ENCODE measurements at places on chromosomes 7 and 10. TPM values are rescaled to one million over a fixed set of nuclear protein-coding genes. Genes with fewer than 3 reads are reported as not detected.

The ARHGAP21 gene
- 4.5 TPM for polyA plus RNA-seq

The OR2A7 gene
- 3.6 TPM for polyA plus RNA-seq

The ARHGEF35 gene
- 0.34 TPM for polyA plus RNA-seq

The UNC5B gene
- polyA plus RNA-seq, result not detected

The PHKG1 gene
- 2.1 TPM for polyA plus RNA-seq

The BMPER gene
- polyA plus RNA-seq, result not detected

The ANKMY2 gene
- 8.3 TPM for polyA plus RNA-seq

DNA sequence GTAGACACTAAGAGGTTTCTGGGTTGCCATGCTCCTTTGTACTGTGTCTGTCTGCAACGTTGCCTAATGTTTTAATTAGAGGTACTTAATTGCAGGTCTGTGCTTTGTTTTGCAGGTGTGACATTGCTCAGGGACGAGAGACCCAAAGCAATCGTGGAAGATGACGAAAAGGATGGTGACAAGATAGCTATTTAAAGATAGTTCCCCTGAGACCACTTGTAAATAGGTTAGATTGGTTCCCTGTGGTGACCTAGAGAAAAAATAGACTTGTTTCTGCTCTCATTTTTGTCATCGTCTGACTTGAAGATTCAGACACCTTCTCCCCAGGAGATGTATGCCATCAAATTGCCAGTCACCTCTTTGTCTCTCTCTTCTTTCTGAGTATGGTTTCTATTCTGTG is 20.1 kb downstream of the PPP1R17 start:
- H3K27me3 ChIP-seq, result no peaks in the 10 kb centered on the region
- H3K4me3 ChIP-seq, result no peak overlapping the region
- H3K36me3 ChIP-seq, result no peaks in the 10 kb centered on the region
- H3K27ac ChIP-seq, result no peak overlapping the region
- H3K4me1 ChIP-seq, result no peaks in the 10 kb centered on the region

GRCh38 chr7:109930049-109930448 is 1160.9 kb upstream of the LRRN3 start:
- H3K27ac ChIP-seq, result no peak overlapping the region
- no peak for DNase-seq
- H3K4me1 ChIP-seq, result no peaks in the 10 kb centered on the region
- no peaks in the 10 kb centered on the region for H3K27me3 ChIP-seq
- H3K4me3 ChIP-seq, result no peak overlapping the region

DNA sequence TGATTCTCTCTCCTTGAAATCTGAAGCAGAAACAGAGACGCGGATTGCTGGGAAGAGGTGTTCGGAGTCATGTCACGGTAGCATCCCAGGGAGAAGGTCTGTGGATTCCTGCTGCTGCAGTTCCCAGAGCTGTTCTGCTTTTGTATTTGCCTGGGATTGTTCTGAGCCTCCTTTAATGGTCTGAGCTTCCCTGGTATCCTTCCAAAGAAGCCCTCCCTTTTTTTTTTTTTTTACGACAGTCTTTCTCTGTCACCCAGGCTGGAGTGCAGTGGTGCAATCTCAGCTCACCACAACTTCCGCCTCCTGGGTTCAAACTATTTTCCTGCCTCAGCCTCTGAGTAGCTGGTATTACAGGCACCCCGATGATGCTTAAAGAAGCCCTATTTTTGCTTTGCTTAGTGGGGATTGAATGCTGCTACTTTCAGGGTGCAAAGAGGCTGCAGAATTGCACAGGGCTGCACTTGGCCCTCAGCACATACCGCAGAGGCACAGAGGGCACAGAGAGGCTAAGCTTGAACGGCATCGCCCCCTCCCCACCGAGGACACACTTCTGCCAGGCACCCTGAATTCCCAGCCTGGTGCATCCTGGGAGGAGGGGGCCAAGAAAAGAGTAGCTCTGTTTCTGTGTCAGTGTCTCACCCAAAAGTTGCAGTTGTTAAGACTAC is 208.6 kb upstream of the GALNT17 start:
- no peaks in the 10 kb centered on the region for H3K27me3 ChIP-seq
- no peaks in the 10 kb centered on the region for H3K36me3 ChIP-seq
- no peak overlapping the region for H3K4me3 ChIP-seq
- DNase-seq, result no peak
- H3K4me1 ChIP-seq, result no peaks in the 10 kb centered on the region

GRCh38 chr7:76409537-76409936 is at the start of gene SSC4D:
Gene SSC4D (minus strand): TSS chr7:76409697. CDS start chr7:76404439, 5,258 bp downstream.
- no peaks in the 10 kb centered on the region for H3K27me3 ChIP-seq
- no peak within 1 kb of the TSS for H3K4me3 ChIP-seq
- no peak within 1 kb of the TSS for H3K27ac ChIP-seq
- no peaks in the 10 kb centered on the region for H3K4me1 ChIP-seq

- H3K4me3 ChIP-seq, result no peak overlapping the region
- no peaks in the 10 kb centered on the region for H3K4me1 ChIP-seq
- H3K36me3 ChIP-seq, result no peaks in the 10 kb centered on the region
- H3K27me3 ChIP-seq, result no peaks in the 10 kb centered on the region
- no peak overlapping the region for H3K27ac ChIP-seq
- DNase-seq, result no peak
These were observed 28.4 kb upstream of the PRKAG2 start for GRCh38 chr7:151905353-151905752.

- DNase-seq, result no peak
- H3K36me3 ChIP-seq, result no peaks in the 10 kb centered on the region
- no peaks in the 10 kb centered on the region for H3K27me3 ChIP-seq
These were observed 148.4 kb downstream of the ADAM12 start for GRCh38 chr10:126239844-126240243.

DNA sequence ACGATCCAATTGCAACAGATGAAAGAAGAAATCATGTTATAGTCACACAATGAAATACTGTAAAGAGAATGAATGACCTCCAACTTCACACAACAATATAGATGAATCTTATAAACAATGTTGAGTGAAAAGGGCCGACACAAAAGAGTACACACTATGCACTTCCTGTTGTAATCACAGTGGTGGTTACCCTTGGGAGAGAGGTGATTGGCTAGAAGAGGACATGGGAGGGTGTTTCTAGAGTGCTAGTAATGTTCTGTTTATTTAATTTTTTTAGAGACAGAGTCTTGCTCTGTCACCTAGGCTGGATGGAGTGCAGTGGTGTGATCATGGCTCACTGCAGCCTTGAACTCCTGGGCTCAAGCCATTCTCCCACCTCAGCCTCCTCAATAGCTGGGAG is 82.5 kb downstream of the NDUFB2 start:
- no peaks in the 10 kb centered on the region for H3K27me3 ChIP-seq
- peaks cover 50% of the 10 kb centered on the region for H3K36me3 ChIP-seq
- H3K4me3 ChIP-seq, result no peak overlapping the region
- no peak for DNase-seq
- no peak overlapping the region for H3K27ac ChIP-seq
- H3K4me1 ChIP-seq, result no peaks in the 10 kb centered on the region

- no peaks in the 10 kb centered on the region for H3K27me3 ChIP-seq
- no peak for DNase-seq
- H3K4me3 ChIP-seq, result peak overlapping the region; percentile 80
- no peak overlapping the region for H3K27ac ChIP-seq
These were observed 1.0 kb downstream of the ATE1 start for GRCh38 chr10:121926671-121927317.

DNA sequence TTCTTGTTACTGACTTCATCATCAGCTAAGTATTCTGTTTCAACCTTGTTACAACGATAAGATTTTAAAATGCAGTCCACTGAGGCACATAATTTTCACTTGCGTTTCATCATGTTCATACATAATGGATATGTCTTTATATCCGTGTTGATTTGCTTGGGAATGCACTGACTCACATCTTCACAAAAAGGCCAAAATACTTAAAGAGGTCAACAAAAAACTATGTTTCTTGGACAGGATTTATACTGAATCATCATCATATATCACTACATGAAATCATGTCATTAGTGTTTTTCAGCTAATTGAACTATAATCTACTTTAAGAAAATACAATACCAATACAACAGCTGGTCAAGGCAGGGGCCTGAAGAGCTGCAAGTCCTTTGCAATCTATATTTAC is 324.5 kb upstream of the KLF6 start:
- H3K27ac ChIP-seq, result no peak overlapping the region
- peaks cover 5% of the 10 kb centered on the region for H3K4me1 ChIP-seq
- no peak for DNase-seq
- no peaks in the 10 kb centered on the region for H3K27me3 ChIP-seq

DNA sequence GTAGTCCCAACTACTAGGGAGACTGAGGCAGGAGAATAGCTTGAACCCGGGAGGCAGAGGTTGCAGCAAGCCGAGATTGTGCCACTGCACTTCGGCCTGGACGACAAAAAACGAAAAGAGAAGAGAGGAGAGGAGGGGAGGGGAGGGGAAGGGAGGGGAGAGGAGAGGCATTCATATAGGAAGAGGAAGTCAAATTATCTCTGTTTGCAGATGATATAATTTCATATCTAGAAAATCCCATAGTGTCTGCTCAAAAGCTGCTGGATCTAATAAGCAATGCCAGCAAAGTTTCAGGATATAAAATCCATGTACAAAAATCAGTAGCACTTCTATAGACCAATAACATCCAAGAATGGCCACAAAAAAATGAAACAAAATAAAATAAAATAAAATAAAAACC is 120.3 kb downstream of the LMBR1 start:
- H3K27me3 ChIP-seq, result no peaks in the 10 kb centered on the region
- DNase-seq, result peak; percentile 12
- H3K27ac ChIP-seq, result no peak overlapping the region
- peaks cover 13% of the 10 kb centered on the region for H3K4me1 ChIP-seq
- no peak overlapping the region for H3K4me3 ChIP-seq

DNA sequence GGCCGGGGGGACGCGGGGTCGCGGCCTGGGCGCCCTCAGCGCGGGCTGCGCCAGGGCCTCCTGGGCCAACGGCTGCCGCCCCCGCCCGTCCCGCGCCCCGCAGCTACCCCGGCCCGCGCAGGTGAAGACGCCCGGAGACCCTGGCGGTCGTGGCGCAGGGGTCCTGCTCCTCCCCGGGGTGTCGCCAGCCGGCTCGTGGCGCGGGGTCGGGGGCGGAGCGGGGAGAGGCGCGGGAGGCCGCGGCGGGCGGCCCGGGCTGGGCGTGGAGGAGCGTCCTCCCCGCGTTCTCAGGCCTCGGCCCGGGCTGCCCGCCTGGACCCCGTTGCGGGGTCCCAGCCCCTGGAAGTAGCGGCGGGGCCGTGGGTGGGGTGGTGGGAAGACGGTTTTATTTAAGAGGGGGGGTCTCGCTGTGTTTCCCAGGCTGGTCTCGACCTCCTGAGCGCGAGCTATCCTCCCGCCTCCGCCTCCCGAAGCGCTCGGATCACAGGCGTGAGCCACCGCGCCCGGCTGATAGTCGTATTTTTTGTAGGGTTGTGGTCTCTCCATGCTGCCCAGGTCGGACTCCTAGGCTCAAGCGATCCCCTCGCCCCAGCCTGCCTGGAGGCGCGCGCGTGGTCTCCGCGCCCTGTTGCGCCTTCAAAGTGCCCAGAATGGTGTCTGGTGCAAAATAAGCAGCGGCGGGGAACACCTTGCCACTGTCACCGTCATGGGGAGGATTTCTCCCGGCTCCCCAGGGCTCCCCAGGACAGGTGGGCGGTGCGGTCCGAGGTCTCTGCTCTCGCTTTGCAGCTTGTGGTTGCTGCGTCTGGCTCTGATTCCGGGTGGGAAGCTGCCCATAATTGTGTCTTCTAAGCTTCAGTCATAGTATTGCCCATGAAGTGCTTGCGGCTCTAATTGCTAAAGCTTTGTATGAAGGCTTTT is 15.3 kb upstream of the SUN1 start:
- H3K4me1 ChIP-seq, result peaks cover 39% of the 10 kb centered on the region
- peak overlapping the region; percentile 58 for H3K4me3 ChIP-seq
- peak; percentile 51 for DNase-seq
- H3K27ac ChIP-seq, result peak overlapping the region; percentile 24
- no peaks in the 10 kb centered on the region for H3K27me3 ChIP-seq

- H3K36me3 ChIP-seq, result no peaks in the 10 kb centered on the region
- H3K4me3 ChIP-seq, result no peak overlapping the region
- H3K27me3 ChIP-seq, result no peaks in the 10 kb centered on the region
- no peak for DNase-seq
These were observed 1226.4 kb downstream of the XPNPEP1 start for GRCh38 chr10:108696792-108697477.

DNA sequence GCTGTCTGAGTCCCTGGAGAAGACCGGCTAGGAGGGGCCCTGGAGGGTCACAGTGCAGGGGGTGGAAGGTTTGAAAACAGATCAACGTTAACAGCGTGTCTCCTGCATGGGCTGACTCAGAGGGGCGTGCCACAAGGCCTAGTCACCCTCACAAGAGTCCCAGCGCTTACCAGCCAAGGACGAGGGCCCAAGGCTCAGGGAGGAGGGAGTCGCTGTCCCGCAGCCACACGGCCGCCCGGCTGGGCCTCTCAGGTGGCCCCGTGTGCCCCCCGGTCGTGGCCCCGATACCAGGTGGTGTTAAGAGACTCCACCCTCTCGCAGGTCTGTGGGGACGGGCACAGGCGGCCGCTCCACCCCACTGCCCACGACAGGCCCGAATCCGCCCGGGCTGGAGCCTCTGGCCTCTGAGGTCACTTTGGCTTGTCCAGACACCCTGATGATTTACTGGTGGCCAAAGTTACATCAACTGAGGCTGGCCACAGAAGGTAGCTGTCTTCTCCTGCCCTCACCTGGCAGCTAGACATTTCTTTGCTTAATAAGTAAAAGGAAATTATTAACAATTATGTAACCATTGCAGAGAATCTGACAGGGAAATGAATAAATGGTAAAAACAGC is 34.0 kb downstream of the FAM20C start:
- no peaks in the 10 kb centered on the region for H3K27me3 ChIP-seq
- H3K27ac ChIP-seq, result no peak overlapping the region
- H3K4me3 ChIP-seq, result no peak overlapping the region
- no peaks in the 10 kb centered on the region for H3K36me3 ChIP-seq

GRCh38 chr7:11846361-11846955 is 14.5 kb upstream of the THSD7A start:
- H3K4me1 ChIP-seq, result no peaks in the 10 kb centered on the region
- no peak overlapping the region for H3K27ac ChIP-seq
- H3K27me3 ChIP-seq, result no peaks in the 10 kb centered on the region
- no peak overlapping the region for H3K4me3 ChIP-seq
- no peak for DNase-seq
- no peaks in the 10 kb centered on the region for H3K36me3 ChIP-seq

DNA sequence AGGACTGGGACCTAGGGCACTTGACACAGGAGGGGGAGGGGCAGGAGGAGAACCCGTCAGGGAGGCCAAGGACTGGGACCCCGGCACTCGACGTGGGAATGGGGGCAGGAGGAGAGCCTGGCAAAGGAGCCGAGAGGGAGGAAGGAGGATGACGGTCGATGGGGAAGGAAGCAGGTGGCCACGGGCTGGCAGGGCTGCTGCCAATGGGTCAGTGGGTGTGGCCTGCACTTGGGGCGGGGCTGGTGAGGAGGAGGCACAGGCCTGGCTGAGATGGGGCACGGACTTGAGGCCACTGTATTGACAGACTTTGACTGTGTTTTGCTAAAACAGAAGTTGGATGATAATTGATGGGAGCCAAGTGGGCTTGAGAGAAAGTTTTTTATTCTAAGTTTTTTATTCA is 68.9 kb downstream of the RBM33 start:
- H3K4me1 ChIP-seq, result peaks cover 9% of the 10 kb centered on the region
- no peaks in the 10 kb centered on the region for H3K27me3 ChIP-seq
- peaks cover 61% of the 10 kb centered on the region for H3K36me3 ChIP-seq
- no peak overlapping the region for H3K4me3 ChIP-seq
- H3K27ac ChIP-seq, result peak overlapping the region; percentile 23
- no peak for DNase-seq
